G401 (cell line): ENCODE measurements at places on chromosomes 7 and 10.

GRCh38 chr10:115214829-115215228 lies 121.7 kb downstream of the ATRNL1 start:
- DNase-seq, result no peak

- no peak for DNase-seq
Observed at GRCh38 chr10:63246356-63246755, 113.2 kb downstream of the NRBF2 start.

DNA sequence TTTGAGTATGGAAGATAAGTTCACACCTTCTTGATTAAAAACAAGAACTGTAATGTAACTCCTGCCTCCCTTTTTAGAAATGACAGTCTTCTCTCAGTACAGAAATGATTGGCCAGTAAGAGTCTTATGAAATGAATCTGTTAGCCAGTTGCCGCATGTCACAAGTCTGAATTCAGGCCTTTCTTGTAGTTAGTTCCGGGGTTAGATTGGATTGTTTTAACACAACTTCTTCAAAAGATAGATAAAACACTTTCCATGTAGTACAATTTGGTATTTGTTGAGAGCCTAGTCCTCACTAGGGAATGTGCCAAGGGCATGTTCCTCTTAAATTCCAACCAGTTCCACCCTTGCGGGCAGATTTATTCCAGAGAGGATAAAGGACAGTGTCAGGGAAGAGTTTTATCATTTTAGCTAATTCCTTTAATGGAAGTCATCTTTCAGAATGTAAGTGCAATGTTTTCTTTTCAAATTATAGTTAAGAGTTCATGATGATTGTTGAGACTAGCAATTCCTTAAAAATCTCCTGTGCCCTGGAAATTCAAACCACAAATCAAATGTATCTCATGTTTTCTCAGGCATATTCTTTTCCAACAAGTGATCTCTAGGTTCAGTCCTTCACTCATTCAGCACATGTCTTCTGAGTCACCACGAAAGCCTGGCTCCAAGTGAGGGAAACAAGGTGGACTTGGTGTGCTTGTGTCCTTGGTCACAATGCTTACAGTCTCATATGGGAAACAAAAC lies 4.1 kb downstream of the FHIP2A start:
- no peak for DNase-seq

DNA sequence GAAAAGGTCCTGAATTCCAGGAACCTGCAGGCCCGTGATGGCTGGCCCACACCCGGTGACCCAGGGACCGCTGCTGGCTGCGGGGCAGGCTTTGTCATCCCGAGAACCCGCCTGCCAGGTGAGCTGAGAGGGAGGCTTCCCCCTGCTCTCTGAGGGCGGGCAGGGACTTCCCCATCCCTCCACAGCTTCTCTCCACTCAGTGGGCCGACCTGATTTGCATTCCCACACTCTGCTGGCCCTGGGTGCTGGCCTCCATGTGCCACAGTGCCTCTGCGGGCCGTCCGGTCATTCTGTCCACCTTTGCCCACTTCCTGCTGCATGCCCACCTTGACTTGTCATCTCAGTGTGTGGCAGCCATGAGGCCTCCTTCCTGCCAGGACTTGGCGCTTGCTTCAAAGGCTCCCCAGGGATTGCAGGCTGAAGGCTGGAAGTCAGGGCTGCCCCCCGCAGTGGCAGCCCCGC lies 35.3 kb downstream of the PALD1 start:
- peak; percentile 22 for DNase-seq

DNA sequence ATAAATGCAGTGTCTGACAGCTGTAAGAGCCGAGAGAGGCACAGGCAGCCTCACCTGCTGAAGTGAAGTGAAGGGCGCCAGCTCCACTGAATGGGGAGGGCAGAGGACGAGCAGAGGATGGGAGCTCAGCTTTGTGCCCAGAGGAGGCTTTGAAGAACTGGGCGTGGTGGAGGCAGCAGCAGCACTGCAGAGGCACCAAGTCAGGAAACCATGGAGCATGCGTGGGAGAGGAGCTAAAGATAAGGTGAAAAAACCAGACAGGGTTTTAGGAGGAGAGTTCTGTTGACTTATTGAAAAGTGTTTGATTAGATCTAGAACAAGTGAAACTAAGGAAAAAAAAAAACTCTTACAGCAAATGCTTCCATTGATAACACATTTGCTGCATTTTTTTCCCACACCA lies 216.4 kb downstream of the CXCL12 start:
- DNase-seq, result no peak

- no peak for DNase-seq
Observed at GRCh38 chr10:6580279-6581029, 378 bp upstream of the PRKCQ start.

DNA sequence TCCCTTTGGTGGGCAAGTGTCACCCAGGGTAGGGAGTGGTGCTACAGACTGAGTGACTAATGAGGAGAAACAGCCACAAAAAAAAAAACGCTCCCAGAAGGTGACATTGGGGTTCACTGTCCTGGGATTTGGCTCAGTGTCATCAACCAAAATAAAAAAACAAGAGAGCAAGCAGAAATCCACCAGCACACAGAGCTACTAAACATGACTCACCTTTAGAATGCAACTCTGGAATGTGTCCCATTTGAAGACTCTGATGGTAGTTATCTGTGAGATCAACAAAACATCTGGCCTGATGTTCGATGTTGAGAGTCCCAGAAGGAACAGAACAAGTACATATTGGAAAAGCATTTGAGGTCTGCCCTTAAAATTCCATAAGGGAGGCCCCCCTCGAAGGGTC lies 200.3 kb upstream of the LYZL2 start:
- DNase-seq, result no peak

GRCh38 chr7:23100697-23101096 lies 4.9 kb upstream of the KLHL7 start:
- no peak for DNase-seq

- DNase-seq, result no peak
Observed at GRCh38 chr10:115084277-115084850, 8.8 kb upstream of the ATRNL1 start.

DNA sequence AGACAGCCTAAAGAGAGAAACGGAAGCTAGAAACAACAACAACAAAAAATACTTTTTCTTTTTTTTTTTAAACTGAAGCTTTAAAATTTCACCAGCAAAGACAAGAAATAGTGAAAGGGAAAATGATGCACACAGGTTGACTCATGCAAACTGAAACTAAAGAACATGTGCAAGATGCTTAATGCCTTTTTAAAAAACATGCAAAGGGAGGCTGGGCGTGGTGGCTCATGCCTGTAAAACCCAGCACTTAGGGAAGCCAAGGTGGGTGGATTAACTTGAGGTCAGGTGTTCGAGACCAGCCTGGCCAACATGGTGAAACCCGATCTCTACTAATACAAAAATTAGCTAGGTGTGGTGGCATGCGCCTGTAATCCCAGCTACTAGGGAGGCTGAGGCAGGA lies 15.1 kb upstream of the CUBN start:
- no peak for DNase-seq

DNA sequence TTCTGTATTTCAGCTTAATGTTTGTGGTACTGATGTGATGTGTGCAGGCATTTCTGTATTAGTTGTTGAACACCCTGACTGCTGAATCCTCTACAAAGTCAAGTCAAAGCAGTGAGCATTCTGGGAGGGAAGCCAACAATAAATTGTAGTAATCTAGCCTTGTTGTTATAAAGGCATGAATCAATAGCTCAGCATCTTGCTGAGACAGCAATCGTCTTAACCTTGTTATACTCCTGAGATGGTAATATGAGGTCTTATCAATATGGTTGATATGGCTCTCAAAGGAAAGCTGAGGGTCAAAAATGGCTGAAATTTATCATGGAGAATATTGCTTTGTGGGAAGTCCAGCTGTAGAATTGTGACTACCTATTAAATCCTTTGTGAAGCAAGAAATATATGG lies 299.4 kb downstream of the DNAJB9 start:
- DNase-seq, result no peak

DNA sequence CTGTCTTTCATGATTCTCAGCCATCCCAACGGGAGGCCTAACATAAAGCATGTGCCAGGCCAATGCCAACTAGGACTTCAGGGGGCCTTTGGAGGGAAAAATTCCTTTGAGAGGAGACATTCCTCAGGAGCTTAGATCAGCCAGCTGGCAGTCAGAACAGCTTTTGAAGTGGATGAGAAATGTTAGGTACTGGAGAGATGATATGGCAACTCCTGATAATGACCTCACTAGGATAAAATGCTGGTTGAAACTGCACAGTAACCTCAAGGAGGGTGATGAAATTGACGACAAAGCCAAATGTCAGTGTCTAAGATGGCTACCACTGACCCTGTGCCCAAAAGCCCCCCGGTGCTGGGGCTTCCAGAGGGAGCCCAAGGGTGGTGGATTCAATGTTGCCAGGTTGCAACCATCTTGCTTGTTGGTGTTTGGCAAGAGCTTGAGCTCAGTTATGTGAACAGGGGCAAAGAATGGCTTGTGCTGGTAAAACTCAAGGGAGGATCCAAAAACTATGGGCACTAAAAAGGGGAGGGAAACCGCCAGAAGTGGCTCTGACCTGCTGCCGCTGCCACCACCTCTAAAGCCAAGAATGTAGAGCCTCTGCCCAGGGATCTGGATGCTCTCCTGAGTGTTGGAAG lies 121.2 kb downstream of the UBE2H start:
- DNase-seq, result no peak

GRCh38 chr10:44306762-44307161 lies 78.1 kb downstream of the CXCL12 start:
- no peak for DNase-seq

- no peak for DNase-seq
Observed at GRCh38 chr7:1512781-1513656, 8.8 kb upstream of the INTS1 start.

DNA sequence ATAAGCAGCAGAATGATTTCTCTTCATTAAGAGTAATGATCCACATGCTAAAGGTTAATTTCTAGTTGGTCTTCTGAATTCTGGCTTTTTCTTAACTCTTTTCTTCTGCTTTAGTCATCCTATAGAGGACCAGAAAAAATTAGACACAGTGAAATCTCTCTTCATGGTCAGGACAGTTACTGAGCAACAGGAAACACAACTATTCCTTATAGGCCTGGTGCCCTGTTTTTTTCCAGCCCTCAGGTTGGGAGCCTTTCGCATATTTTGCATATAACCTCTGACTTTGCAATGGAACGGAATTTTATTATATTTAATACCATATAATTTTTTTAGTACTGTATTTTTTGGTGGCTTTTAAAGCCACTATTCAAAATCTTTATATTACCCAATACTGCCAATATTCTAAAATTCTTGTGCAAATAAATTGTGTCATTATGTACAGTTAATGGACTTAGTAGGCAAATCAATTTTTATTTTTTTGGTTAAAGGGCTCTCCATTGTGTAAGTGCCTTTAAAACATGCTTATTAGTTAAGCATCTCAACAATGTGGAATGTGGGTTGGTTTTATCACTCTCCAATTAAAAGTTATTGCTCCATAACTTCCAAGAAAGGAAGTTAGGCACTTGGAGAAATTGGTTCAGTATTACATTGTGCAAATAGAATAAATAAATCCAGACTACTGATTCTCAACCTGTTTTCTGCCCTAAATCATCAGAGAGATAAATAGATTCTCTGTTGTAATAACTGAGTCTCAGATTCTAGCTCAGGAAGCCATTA lies 22.5 kb downstream of the ARL4A start:
- DNase-seq, result no peak

DNA sequence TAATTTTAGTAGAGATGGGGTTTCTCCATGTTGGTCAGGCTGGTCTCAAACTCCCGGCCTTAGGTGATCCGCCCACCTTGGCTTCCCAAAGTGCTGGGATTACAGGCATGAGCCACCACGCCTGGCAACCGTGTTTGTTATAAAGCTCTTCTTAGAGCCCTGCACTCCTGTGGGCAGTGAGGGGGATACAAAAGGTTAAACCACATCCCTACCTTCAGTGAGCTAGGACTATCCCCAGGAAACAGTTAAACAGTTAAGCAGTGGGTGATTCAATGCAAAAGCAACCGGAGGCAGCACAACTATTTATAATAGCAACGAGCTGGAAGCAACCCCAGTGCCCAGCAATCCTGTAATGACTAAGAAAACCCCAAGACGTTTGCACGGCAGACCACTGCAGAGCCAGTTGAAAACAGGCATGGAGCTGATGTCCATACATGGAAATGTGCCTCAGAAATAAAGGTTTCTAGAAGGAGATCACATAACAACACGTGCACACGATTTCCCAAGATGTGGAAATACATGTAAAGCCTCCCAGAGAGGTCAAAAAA lies 107.2 kb upstream of the LYZL2 start:
- no peak for DNase-seq

DNA sequence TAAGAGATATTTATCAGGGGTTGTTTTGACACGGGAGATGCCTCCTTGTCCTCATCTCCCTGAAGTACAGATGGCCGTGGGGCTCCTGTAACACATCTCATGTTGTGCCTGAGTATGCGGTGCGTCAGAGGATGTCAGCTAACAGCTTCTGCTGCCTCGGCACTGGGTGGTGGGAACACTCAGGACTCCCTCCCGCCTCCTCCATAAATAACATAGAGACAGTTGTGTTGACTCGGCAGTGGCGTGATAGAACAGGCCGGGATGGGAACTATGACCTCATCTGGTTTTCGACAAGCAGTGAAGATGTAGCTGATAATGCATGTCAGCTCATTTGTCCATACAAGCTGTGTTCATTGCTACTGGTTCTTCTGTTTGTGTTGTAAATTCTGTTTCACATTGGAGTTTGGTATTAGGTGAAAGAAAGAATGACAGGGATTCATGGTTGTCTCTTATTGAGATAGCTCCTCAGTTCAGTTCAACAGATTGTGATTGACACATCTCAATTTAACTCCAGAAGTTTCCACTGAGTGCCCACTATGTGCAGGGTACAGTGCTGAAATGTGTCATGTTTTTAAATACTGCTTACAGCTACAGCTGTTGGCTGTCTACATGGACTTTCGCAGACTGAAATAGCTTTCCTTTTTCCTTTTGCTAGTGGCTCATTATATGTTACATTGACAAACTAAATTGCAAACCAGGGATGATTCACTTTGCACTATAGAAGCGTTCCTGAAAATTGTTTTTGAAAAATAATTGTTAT lies 87.4 kb downstream of the CHN2 start:
- peak; percentile 80 for DNase-seq

GRCh38 chr10:131141207-131141606 lies 170.3 kb downstream of the TCERG1L start:
- no peak for DNase-seq

GRCh38 chr7:41117431-41117830 lies 585.5 kb downstream of the INHBA start:
- no peak for DNase-seq

DNA sequence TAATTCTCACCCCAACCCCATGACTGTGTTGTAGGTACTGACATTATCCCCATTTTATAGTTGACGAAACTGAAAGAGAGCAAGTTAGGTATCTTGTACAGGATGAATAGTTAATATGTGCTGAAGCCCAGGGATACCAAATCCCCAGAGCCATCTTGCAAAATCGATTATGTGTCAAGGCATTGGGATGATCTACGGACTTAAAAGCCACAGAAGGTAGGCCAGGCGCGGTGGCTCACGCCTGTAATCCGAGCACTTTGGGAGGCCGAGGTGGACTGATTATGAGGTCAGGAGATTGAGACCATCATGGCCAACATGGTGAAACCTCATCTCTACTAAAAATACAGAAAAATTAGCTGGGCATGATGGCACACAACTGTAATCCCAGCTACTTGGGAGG lies 242.4 kb upstream of the RHOBTB1 start:
- no peak for DNase-seq
